ENCODE measurements at places on chromosomes 12 and 14.
A peak's percentile ranks its signal among the peaks of the same experiment; 100 is the strongest.

GRCh38 chr12:124774462-124775167, 89.0 kb downstream of the SCARB1 start:
- no peak for DNase-seq

- DNase-seq, result no peak
Measured at GRCh38 chr14:83594874-83595273, 1935.1 kb upstream of the FLRT2 start.

GRCh38 chr14:59305231-59305630, 116.8 kb downstream of the DAAM1 start:
- DNase-seq, result no peak

DNA sequence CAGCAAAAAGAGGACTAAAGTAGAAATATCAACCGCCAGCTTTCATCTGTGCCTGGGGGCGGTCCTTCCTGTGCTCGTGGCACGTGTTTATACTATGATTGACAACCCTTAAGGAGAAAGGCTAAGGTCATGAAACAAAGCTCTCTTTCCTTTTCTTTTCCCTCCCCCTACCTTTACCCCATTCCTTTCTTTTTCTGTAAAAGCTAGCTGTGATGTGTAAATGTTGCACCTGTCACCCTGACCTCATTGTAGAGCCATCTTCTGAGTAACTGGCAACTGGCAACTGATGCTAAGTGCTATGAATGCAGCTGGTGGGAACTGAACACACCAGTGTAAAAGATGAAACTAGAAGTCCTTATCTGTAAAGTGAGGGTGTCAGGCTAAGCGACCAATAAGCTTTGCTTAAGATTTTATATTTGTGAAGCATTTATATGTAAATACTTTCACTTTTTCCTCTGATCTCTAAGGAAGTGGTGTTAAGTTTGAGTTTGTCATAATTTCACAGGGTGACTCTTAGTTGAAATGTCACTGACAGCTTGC, 102.8 kb upstream of the BCAT1 start:
- no peak for DNase-seq

- DNase-seq, result no peak
Measured at GRCh38 chr14:91418387-91419043, 895 bp upstream of the CCDC88C start.

DNA sequence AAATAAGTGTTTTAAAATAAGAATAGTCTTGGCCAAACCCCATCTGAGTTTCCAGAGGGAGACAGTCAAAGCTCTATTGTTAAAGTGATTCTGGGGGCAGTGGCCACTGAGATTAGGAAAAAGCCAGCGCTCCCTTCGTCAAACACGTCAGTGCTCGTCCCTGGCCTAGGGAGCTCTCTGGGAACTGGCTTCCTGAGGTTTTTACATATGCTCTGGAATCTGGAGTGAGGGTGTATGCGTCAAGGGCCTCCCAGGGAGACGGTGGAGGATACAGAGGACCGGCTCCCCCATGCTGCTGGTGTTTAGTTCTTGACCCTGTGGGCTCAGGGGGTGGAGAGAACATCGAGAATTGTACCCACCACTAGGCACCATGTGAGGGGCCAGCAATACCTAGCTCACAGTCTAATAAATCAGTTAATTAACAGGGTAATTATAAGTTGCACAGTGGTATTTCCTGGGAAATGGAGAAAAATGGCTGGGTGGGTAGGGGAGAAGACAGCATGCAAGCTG, 87.0 kb downstream of the SLC25A47 start:
- DNase-seq, result no peak

DNA sequence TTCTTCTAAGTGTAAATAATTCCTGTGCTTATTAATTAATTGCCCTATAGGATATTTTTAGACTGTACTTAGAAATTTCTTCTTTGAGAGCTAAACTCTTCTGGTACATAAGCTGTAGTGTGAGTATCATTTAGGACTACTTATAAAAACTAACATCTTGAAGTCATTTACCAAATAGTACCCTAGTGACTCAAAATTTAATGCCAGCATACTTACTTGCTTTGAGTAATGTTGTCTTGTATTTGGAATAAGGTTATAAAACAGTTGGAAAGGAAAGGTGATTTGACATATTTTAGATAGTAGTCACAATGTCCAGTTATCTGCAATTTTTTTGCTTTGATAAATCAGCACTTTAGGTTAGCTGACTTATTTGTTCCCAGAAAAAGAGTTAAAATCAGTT, 39.1 kb downstream of the SPATA7 start:
- DNase-seq, result no peak

- DNase-seq, result no peak
Measured at GRCh38 chr12:110084314-110085015, 36.1 kb upstream of the C12orf76 start.

GRCh38 chr14:24298892-24299254, 707 bp downstream of the DHRS1 start:
- DNase-seq, result peak; percentile 23

GRCh38 chr14:74892745-74893144, 11.0 kb downstream of the DLST start:
- DNase-seq, result no peak

DNA sequence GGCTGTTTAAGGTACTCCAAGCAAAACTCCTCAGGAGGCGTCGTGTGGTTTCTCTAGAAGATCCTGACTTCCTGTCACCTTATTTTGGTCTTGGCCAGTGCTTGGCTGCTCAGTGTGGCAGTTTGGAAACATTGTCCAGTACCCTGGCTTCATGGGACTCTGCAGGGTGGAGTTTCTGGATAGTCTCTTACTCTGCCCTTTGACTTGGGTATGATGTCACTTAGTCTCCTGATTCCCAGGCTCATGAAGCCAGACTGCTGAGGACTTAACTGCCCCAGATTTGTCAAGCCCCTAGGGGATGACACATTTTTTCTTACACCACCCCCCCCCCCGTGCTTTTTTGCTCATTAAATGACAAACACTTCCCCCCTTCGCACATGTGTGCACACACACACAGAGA, 82.7 kb downstream of the ADCK1 start:
- DNase-seq, result no peak

- no peak for DNase-seq
Measured at GRCh38 chr12:4918950-4919660, 9.4 kb downstream of the KCNA1 start.

- DNase-seq, result no peak
Measured at GRCh38 chr12:120972870-120973543, 5.3 kb upstream of the HNF1A start.

GRCh38 chr12:92485351-92486348, 217.1 kb upstream of the PLEKHG7 start:
- no peak for DNase-seq

- DNase-seq, result no peak
Measured at GRCh38 chr12:79388011-79388410, 302.8 kb downstream of the PAWR start.

DNA sequence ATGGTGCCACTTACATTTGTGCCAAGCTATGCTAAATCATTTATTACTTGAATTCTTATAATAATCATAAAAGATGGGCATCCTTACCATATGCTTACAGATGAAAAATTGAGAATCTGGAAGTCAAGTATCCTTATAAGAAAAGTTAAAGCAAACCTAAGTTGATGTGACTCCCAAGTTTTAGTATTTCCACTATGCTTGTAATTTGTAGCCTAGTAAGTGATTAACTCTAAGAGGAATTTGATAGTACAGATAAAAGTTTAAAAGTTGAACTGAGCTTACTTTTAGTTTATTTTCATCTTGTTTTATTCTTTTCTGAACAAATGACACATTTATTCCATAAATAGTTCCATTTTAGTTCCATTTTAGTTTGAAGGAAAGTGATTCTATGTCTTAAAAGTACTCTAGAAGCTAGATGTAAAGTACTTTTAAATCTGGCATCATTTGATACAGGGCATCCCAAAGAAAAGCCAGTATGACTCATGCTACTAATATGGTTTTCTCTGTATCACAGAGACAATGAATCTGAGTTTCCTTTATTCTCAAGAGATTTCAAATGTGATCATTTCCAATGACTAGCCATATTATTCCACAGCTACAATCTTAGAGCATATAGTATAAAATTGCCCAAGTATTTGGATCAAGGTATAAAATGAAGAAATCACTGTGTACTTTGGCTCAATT, 596.0 kb downstream of the SLC16A7 start:
- no peak for DNase-seq

GRCh38 chr12:125568306-125568705, 503.1 kb downstream of the AACS start:
- no peak for DNase-seq

DNA sequence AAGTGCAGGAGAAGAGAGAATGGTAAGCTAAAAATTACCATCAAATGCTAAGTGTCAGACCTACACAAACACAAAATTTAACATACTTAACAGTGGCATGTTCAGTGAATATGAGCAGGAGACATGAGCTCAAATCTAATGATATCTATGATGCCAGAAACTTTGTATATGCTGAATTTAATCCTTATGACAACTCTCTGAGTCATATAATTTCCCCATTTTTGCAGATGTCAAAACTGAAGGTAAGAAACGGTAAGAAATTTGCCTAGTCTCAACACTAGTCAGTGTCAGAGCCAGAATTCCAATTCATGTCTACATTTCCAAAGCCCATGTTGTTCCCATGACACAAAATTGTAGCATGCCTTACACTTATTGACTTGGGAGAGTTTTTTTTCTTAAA, 375.8 kb downstream of the APAF1 start:
- DNase-seq, result no peak

GRCh38 chr12:120212301-120212700, 11.4 kb upstream of the RPLP0 start:
- DNase-seq, result no peak

DNA sequence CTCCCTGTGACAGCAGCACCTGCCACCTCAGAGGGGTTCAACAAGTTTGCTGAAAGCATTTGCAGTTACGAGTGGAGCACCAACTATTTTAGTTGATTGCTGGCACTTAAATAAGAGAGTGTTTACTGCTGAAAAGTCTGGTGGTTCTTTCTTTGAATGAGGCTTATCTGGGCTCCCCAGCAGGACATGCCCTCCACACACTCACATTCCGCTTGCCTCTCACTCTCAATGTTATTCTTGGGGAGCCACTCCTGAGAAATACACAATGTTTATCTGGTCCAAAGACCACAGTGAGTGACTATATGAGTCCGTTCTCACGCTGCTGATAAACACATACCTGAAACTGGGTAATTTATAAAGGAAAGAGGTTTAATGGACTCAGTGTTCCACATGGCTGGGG, 31.9 kb downstream of the NT5DC3 start:
- no peak for DNase-seq

GRCh38 chr12:117294189-117294603, 67.2 kb downstream of the NOS1 start:
- no peak for DNase-seq

DNA sequence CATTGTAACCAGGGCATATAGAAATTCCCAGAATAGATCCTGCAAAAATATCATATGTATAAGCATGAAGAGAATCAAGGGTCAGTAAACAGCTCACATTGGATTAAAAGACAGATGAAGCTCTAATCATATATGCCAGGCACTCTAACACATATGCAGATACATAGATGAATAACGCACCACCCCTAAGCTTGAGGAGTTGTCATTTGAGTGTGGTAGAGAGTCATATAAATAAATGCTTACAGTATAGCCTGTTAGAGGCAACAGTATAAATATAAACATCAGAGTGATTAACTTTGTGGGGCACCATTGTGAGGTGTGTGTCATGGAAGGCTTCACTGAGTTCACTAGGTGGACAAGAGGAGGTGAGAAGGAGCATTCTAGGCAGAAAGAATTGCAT, 346.7 kb upstream of the PRICKLE1 start:
- DNase-seq, result no peak

DNA sequence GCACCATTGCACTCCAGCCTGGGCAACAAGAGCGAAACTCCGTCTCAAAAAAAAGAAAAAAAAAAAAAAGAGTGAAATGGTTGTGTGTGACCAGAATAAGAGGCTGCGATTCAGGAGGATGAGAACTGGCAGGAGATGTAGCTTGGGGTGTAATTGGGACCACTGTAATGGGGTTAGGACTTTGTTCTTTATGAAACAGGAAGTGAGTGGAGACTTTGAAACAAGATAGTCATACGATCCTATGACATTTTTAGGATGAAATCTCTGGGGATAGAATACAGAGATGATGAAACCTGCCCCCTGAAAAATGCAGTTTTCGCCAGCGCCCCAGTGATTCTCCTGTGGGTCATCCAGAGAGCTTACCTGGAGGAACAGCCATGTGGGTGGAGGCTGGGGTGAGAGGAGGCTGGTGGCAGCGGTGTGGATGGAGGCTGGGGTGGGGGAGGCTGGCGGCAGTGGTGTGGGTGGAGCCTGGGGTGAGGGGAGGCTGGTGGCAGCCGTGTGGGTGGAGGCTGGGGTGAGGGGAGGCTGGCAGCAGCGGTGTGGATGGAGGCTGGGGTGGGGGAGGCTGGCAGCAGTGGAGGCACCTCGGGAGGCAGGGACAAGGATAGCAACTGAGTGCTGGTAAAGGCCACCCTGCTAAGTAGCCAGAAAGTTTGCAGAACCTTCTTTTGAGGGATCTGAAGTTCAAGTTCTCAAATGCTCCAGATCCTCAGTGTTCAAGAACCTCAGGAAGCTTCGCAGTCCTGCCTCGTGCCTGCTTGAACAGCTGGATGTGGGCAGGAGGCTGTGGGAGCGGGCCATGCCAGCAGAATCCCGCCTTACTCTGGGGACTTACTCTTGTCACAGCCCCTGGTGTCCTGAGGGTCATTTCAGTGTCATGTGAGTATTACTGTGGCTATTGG, 20.2 kb downstream of the FBXL14 start:
- DNase-seq, result no peak

- DNase-seq, result peak; percentile 38
Measured at GRCh38 chr12:132513070-132513398, 23.1 kb downstream of the FBRSL1 start.

All from AG04450 (cell line).